ENCODE measurements at places on chromosomes 4 and X. TPM values are rescaled to one million over a fixed set of nuclear protein-coding genes. Genes with fewer than 3 reads are reported as not detected.
A peak's percentile ranks its signal among the peaks of the same experiment; 100 is the strongest.

DNA sequence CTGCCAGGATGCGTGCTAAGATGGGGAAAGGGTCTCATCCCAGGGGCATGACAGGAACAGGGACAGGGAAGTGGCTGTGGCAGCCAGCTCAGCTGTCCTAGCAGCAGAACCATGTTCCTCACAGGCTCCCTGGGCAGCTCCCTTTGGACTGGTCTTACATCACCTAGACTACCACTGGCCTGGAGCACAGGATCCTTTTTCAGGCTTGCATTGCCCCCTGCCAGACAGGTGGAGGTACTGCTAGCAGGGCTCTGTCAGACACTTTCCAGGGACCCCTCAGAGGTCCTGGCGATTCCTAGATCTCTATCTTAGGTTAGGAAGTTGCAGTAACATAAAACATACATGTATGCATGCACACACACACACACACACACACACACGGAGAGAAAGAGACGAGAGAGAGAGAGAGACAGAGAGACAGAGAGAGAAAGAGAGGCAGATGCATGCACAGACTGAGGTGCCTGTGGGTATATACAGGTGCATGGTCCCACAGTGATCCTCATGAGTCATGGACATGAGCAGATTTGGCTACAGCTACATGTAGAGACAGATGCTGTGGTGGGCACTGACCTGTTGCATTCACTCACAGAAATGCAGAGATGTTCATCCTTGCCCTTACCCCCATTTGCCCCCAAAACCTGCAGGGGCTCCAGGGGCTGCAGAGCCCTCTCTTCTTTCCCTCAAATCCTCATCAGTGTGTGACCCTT, 63.6 kb downstream of the STARD8 start:
- H3K36me3 ChIP-seq = no peaks in the 10 kb centered on the region
- DNase-seq = peak; percentile 48
- no peaks in the 10 kb centered on the region for H3K27me3 ChIP-seq

- H3K27ac ChIP-seq = no peak overlapping the region
- no peak overlapping the region for H3K4me3 ChIP-seq
- H3K27me3 ChIP-seq = peaks cover 7% of the 10 kb centered on the region
- H3K4me1 ChIP-seq = no peaks in the 10 kb centered on the region
These were observed 234.1 kb upstream of the IGFBP7 start for GRCh38 chr4:57344296-57344695.

CFAP299 gene
- total RNA-seq = not detected

DNA sequence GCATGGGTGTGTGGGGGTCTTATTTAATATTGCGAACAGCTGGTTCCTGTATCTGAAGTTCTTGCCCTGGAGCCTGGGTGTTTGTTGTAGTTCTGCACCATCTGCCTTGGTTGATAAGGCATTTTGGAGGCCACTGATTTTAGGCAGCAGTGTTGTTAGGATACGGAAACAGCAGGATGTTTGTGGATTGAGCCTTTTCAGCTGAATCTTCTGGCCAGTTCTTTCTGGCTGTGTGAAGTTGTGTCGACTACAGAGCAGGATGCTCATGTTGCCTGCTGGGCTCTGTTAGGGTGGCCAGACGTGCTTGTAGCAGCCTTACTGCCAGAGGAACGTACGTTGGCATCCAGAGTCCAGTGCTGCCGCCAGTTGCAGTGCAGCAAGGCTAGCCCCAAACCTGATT, 134.2 kb downstream of the PTTG2 start:
- no peak overlapping the region for H3K27ac ChIP-seq
- H3K4me1 ChIP-seq = peaks cover 38% of the 10 kb centered on the region
- no peak overlapping the region for H3K4me3 ChIP-seq
- H3K36me3 ChIP-seq = peaks cover 26% of the 10 kb centered on the region

PDCL2 gene
- total RNA-seq = not detected

ADH1A gene
- total RNA-seq = not detected

GRCh38 chr4:185638093-185638492, 102.8 kb upstream of the PDLIM3 start:
- peaks cover 3% of the 10 kb centered on the region for H3K27me3 ChIP-seq
- peaks cover 13% of the 10 kb centered on the region for H3K4me1 ChIP-seq
- peaks cover 3% of the 10 kb centered on the region for H3K36me3 ChIP-seq
- no peak overlapping the region for H3K27ac ChIP-seq
- DNase-seq = no peak
- H3K4me3 ChIP-seq = no peak overlapping the region

GRCh38 chr4:20281453-20281852, 29.7 kb downstream of the SLIT2 start:
- no peak for DNase-seq
- no peak overlapping the region for H3K4me3 ChIP-seq
- peak overlapping the region; percentile 81 for H3K27ac ChIP-seq
- H3K36me3 ChIP-seq = no peaks in the 10 kb centered on the region
- H3K27me3 ChIP-seq = no peaks in the 10 kb centered on the region
- peaks cover 40% of the 10 kb centered on the region for H3K4me1 ChIP-seq

- DNase-seq = no peak
- H3K4me3 ChIP-seq = no peak overlapping the region
- peaks cover 19% of the 10 kb centered on the region for H3K4me1 ChIP-seq
- no peaks in the 10 kb centered on the region for H3K27me3 ChIP-seq
- H3K36me3 ChIP-seq = peaks cover under 1% of the 10 kb centered on the region
These were observed 355.1 kb downstream of the HS3ST1 start for GRCh38 chr4:11073621-11074051.

GRCh38 chr4:61783050-61783449, 582.9 kb downstream of the ADGRL3 start:
- peaks cover under 1% of the 10 kb centered on the region for H3K36me3 ChIP-seq
- peaks cover 6% of the 10 kb centered on the region for H3K4me1 ChIP-seq
- no peaks in the 10 kb centered on the region for H3K27me3 ChIP-seq
- H3K27ac ChIP-seq = no peak overlapping the region
- H3K4me3 ChIP-seq = no peak overlapping the region

- H3K4me1 ChIP-seq = peaks cover 28% of the 10 kb centered on the region
- no peak overlapping the region for H3K4me3 ChIP-seq
- peak overlapping the region; percentile 81 for H3K27ac ChIP-seq
- H3K36me3 ChIP-seq = peaks cover 3% of the 10 kb centered on the region
These were observed 82.5 kb downstream of the HPRT1 start for GRCh38 chrX:134542485-134542884.

DNA sequence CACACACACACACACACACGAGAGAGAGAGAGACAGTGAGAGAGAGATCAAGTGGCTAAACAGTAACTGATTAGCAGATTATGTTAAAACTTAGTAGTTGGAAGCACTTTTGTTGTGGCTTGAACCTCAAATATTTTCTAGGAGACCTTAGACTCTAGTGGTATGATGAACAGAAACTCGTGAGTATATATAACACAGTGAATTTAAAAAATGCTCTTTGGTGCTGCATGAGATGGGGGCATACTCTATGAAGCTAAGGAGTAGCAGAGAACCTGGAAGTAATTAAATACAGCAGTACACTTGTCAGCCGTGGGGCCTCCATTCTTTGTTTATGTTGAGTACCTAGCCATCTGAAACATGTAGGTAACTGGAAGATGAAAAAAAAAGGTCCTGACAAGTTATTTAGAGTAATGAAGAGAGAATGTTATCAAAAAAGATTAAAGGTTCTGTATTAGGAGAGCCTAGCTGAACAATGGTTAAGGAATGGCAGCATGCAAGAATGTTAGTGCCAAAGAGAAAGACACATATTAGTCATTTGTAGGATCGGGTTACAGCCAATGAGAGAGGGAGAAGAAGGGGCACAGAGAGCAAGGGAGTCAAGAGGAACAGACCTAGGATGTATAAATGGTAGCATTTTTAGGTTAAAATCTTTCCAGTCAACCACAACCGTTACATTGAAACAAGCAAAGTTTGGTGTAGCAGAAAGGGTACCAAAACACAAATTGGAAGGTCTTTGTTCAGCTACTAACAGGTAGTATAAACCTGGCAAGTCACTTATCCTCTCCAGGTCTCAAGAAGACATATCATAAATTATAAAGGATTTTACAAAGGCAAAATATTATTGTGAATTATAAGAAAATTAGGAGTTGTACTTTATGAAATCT, 316.7 kb upstream of the DIPK2B start:
- no peaks in the 10 kb centered on the region for H3K36me3 ChIP-seq
- DNase-seq = no peak
- H3K27ac ChIP-seq = peak overlapping the region; percentile 27
- H3K4me3 ChIP-seq = no peak overlapping the region
- peaks cover 26% of the 10 kb centered on the region for H3K4me1 ChIP-seq
- no peaks in the 10 kb centered on the region for H3K27me3 ChIP-seq

SSX5 gene
- not detected for total RNA-seq

DNA sequence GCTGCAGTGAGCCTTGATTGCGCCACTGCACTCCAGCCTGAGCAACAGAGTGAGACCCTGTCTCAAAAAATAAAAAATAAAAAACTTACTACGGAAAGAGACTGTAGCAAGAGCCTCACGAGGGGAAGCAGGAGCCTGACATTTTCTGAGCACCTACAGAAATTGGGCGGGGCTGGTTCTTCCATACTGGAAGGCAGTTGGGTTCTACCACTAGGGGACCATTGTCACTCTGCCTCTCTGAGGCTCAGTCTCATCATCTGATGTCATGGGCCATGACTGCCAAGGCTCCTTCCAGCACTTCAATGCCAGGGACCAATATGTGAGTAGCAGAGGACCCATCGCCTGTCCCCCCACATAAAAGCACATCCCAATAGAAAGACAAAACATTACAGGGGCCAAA, 8.2 kb downstream of the SH3KBP1 start:
- H3K4me3 ChIP-seq = no peak overlapping the region
- peaks cover 11% of the 10 kb centered on the region for H3K4me1 ChIP-seq
- H3K27me3 ChIP-seq = no peaks in the 10 kb centered on the region
- no peak for DNase-seq

DNA sequence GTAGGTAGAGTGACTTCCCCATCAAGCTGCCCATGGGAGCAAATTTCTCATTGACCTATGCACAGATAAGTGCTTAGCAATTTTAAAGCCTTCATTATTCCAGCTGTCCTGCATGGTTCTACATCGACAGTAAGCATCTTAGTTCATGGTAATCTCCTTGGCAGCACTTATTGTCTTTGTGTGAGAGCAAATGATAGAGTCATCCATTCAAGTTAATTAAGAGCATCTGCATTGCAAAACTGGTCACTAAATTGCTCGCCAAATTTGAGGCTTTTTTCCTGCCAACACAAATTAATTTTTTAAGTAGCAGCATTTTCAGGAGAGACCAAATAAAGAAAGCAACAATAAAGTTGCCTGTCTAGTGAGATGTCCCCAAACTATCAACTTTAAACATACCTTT, 76.7 kb downstream of the SH3BGRL start:
- no peaks in the 10 kb centered on the region for H3K27me3 ChIP-seq
- no peak overlapping the region for H3K4me3 ChIP-seq
- no peaks in the 10 kb centered on the region for H3K4me1 ChIP-seq
- no peak overlapping the region for H3K27ac ChIP-seq
- no peak for DNase-seq

GRCh38 chr4:138800421-138800820, 215.2 kb upstream of the NOCT start:
- no peaks in the 10 kb centered on the region for H3K36me3 ChIP-seq
- H3K27me3 ChIP-seq = no peaks in the 10 kb centered on the region
- no peak for DNase-seq
- H3K4me3 ChIP-seq = no peak overlapping the region
- H3K4me1 ChIP-seq = peaks cover 62% of the 10 kb centered on the region
- H3K27ac ChIP-seq = no peak overlapping the region

DNA sequence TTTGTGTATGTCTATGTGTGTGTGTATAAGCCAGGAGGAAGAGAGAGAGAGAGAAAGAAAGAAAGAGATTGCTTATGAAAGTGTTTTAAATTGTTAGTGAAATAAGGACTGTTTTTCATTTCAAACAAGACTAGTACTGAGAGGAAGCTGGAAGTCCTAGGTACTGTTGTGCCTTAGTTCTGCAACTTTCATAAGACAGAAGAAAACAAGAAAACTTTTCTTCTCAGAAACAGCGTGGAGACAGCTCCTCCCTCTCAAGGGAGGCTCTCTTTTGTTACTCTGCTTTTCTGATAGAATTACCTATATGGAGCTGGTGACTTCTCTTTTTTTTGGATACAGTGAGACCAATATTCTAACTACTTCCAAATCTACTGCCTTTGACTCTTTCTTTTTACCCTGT, 62.5 kb downstream of the BANK1 start:
- H3K4me3 ChIP-seq = no peak overlapping the region
- DNase-seq = no peak
- H3K4me1 ChIP-seq = peaks cover 4% of the 10 kb centered on the region
- no peak overlapping the region for H3K27ac ChIP-seq
- H3K36me3 ChIP-seq = no peaks in the 10 kb centered on the region

GRCh38 chr4:16952462-16952871, 54.0 kb upstream of the LDB2 start:
- H3K36me3 ChIP-seq = no peaks in the 10 kb centered on the region
- DNase-seq = no peak
- H3K4me1 ChIP-seq = peaks cover 12% of the 10 kb centered on the region
- H3K27me3 ChIP-seq = peaks cover 24% of the 10 kb centered on the region

DNA sequence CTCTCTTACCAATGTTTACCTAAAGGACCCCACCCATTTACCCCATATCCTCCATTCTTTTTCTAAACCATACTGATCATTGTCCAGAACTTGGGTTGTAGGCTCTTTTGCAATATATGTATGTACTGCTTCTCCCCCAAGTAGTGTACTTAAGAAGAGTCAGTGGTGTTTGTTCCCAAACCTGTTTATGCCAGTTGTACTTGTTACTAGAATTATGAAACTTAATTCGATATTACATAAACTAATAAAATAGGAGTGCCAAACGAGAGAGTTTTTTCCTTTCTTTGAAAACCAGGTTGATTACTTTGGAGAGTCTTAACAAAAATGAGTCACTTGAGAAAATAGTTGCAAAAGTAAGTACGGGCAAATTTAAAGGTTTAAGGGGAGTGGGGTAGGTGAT, 96.3 kb downstream of the GEMIN8 start:
- H3K4me3 ChIP-seq = no peak overlapping the region
- H3K4me1 ChIP-seq = peaks cover 7% of the 10 kb centered on the region
- no peak for DNase-seq
- H3K27ac ChIP-seq = no peak overlapping the region
- peaks cover 17% of the 10 kb centered on the region for H3K27me3 ChIP-seq

DNA sequence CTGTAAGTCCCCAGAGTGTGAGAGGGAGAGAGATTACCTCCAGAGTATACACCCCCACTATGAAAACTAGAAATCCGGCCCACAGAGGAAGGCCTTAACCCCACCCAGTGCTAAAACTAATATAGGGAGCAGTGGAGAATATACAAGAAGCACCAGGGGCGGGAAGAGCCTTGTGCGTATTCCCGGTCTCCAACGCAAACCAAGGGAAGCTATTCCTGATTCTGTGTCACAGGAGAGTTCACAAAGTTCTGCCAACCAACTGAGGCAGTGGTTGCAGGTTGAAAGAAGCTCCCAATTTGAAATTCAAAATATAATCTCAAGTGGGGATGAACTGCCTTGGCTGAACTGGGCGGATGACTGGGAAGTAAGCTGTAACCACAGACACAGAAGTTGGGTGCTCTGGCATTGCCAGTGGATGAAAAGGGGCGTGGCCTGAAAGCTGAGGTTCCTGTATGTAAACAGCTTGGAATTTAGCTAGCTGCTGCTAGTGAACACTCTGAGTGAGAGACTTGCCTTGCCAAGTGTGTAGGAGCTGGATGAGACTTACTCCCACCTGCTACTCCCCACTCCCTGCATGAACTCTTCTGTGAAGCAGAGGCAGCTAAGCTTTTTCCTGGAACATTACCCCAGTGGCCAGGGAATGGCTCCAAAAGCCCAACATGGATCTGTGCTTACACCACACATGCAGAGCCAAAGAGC, 32.7 kb downstream of the ELF2 start:
- DNase-seq = peak; percentile 39
- peaks cover 20% of the 10 kb centered on the region for H3K36me3 ChIP-seq
- no peak overlapping the region for H3K4me3 ChIP-seq
- no peaks in the 10 kb centered on the region for H3K27me3 ChIP-seq

All from mesothelial cell of epicardium (in vitro differentiated cells).